Stimulated activated CD8-positive, alpha-beta memory T cell treated with anti-CD3 and anti-CD28 coated beads, Interleukin-4, amount 100 ng/mL, for 48 hours (primary cell): ENCODE measurements at places on chromosomes 3 and 15.
A peak's percentile ranks its signal among the peaks of the same experiment; 100 is the strongest.

GRCh38 chr3:142894493-142894892, 5.6 kb upstream of the PCOLCE2 start:
- no peak for DNase-seq

DNA sequence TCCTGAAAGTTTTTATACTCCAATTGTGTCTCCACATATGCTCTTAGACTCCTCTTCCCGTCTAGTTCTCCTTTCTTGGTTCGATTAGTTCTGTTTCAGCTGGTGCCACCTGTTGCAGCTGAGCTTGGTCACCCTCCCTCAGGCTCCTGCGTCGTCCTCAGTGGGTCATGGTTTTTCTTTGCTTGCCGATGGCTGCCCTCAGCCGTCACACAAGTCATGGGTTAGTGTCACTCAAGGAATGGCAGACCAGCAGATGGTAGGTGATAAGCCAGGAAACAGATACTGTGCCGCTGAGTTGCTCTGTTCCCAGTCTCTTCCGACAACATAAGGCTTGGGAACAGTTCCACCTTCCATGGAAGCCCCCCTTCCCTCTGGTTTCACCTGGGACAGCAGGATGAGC, 109.9 kb downstream of the IGF1R start:
- no peak for DNase-seq

DNA sequence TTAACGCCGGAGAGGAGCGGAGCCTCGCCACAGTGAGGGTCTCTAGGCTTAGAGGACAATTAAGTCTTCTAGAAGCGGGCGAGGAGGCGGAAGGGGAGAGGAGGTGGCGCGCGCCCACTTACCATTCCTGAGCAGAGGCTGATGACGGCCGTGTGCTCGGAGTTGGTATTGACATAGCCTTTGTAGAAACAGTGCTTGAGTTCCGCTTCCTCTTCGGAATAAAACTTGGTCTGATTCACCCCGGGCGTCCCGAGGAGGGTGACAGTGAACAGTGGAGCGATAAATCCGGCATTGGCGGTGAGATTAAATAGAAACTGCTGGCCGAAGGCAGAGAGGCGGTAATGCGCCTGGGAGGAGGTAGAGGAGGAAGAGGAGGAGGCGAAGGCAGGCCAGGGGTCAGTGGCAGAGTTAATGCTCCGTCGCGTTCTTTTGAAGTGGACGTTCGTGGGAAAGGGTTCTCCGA, 1.3 kb downstream of the ADAMTS9 start:
- DNase-seq = no peak

DNA sequence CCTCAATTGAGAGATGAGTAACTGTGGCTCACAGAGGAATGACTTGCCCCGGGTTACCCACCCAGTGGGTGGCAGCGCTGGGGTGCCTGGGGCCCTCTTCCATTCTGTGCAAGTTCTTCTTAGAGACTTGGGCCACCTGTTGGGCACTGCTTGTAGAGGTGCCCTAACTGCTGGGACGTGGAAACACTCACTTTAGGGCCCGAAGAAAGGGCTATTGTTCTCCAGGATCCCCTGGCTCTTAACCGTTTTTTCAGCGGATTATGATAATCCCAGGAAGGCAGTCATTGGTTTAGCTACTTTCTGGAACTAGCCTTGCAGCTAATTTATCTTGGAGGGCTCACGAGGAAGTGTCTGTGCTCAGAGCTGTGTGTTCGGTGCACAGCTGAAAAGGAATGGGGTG, 66.0 kb upstream of the GCNT3 start:
- DNase-seq = no peak

DNA sequence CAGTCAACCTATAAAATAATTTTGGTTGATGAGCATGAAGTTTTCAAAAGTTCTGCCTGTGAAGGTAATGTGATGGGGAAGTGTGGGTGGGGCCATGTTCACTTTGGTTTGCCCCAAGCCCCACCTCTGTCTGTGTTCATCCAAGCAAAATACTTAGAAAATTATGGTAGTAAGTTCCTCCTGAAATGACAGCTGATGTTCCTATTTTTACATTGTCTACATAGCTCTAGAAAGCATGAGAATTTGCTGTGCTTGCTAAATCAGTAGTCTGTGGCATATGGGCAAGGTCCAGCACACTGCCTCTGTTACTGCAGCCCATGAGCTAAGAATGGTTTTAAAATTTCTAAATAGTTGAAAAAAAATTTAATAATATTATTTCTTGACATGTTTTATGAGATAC, 21.9 kb upstream of the CP start:
- no peak for DNase-seq

- DNase-seq = no peak
These were observed 64.9 kb upstream of the SPRED1 start for GRCh38 chr15:38187630-38188313.

GRCh38 chr3:144852999-144853398, 881.4 kb downstream of the DIPK2A start:
- DNase-seq = no peak

GRCh38 chr15:54364961-54365360, 386.7 kb downstream of the UNC13C start:
- DNase-seq = no peak

DNA sequence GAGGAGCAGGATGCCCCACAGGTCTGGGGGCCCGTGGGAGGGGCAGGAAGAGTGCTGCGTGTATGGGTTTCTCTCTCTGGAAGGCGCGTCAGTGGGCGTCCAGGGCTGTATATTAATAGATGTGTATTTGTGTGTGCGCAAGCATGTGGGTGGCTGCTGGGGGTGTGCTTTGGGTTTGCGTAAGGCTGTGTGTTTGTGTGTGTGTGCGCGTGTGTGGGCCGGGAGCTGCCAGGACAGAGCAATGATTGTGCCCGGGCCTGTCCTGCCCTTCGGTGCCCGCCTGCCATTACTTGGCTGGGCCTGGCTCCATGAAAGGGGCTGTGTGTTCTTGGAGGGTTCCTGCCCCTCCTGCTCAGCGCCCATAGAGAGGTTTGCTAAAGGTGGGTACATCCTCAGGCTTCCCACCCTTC, 16.3 kb downstream of the CSPG4 start:
- no peak for DNase-seq

DNA sequence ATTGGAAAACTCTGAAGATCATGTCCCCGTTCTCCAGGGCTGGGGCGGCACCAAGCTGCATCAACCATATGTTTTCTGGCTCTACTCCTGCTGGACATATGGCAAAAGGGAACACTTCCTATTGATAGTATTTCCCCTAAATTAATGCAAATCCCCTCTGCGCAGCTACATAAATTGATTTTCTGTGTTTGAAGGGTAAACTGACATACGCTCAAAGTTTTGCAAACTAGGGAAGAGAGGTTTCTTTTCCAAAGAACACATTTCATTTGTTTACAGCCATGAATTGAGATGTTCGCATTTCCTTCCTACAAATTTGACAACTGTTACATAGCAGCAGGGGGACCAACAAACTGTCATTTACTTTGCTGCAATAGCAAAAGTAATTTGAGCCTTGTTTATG, 35.9 kb downstream of the CTXND1 start:
- no peak for DNase-seq

- DNase-seq = no peak
These were observed 521.2 kb downstream of the ZIC1 start for GRCh38 chr3:147930232-147930807.

DNA sequence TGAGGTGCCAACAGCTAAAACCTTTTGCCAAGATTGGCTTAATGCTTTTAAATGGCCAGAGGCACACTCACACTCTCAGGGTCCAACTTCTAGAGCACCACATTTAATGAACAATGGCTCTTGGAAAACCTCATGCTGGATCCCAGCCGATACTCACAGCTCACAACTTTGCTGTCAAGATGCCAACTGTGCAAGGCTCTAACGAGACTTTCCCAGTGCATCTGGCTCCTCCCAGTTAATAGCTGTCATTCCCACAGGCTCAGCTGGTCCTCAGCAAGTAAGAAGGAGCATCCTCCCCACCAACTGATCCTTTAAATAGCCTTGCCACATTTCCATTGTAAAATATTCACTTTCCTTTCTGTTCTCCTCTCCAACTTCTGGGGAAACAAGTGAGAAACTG, 20.3 kb upstream of the FRMD4B start:
- DNase-seq = no peak

GRCh38 chr3:183158551-183159006, 4.0 kb downstream of the LAMP3 start:
- DNase-seq = peak; percentile 62

- DNase-seq = no peak
These were observed 251.7 kb downstream of the THSD4 start for GRCh38 chr15:71366926-71367325.

DNA sequence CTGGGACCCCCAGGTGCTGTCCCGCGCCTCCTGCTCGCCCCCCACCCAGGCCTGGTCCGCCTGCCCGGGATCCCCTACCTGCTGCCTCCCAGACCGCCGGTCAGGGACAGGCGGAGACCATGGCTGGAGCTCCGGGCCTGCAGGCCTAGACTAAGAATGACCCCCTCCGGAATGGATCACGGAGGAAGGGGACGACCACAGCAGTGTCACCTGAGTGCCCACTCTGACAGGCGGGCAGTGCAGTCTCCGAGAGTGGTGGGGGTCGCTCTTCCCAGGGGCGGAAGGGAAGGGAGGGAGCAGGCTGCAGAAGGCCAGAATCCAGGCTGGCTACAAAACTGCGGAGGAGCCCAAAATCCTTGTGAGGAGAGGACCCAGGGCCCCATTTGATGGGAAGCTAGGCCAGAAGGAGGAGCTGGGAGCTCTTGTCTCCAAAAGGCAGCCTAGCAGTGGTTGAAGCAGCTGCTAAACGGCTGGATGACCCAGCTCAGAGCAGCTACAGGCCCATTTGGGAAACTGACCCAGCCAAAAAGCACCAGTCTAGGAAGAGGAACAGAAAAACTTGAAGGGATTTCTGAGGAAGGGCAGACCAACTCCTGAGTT, 908 bp upstream of the RAB43 start:
- no peak for DNase-seq

DNA sequence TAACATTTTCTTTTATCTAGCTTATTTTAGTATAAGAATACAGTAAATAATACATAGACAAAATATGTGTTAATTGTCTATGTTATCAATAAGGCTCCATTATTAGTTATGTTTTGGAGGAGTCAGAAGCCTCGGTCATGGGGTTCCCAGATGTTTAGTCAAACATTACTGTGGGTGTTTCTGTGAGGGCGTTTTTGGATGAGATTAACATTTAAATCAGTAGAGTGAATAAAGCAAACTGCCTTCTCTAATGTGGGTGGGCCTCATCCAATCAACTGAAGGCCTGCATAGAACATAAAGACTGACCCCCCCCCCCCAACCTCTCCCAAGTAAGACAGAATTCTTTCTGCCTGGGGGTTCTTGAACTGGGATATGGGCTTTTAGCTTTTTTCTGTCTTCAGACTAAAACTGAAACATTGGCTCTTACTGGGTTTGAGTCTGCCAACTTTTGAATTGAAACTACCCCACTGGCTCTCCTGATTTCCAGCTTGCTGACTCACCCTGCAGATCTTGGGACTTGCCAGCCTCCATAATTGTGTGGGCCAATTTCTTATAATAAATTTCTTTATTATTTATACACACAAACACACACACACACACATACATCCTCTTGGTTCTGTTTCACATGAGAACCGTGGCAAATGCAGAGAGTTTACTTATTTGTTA, 192.0 kb downstream of the TPRG1 start:
- DNase-seq = no peak

DNA sequence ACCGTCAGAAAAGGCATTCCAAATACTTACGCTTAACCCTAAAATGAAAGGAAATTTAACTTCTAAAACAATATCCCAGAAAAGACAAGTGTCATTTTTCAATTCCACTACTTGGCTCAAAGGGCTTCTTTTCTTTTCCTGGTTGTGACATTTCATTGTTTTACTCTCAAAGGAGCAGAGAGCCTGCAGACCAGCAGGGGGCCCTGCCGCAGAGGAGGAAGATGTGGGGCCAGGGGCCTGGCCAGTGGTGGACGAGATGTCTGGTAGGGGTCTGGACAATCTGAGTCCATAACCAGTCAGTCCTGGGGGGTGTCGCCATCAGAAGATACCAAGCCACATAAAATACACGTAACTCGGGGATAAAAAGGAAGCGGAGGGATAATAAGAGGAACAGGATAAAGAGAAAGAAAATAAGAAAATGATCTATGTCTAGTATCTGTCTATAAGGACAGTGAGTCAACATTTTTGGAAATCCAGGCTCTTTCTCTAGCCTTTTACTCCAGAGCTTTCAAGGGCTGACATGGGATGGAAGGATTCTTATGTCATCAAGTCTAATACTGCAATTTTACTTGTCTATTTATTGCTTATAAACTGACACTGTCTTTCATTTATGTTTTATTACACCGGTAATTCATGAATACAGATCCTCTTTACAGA, 54.2 kb upstream of the ARHGEF3 start:
- DNase-seq = peak; percentile 62

DNA sequence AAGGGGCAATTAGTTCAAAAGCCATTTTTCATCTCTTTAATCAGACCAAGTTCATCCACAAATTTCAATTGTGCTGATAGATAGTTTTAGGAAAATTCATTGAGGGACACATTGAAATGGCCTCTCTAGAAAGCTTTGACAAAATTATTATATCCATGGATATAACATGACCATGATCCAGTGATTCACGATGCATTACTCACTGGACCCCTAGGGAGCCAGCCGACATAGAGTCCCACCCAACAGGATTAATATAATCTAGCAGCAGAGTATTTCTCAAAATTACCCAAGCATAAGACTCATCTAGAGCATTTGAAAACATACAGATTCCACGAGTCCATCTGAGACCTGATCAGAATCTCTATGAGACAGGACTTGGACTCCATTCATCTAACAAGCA, 100.3 kb downstream of the FRMD5 start:
- no peak for DNase-seq

- DNase-seq = no peak
These were observed 161.9 kb upstream of the CADPS start for GRCh38 chr3:63037116-63037515.

DNA sequence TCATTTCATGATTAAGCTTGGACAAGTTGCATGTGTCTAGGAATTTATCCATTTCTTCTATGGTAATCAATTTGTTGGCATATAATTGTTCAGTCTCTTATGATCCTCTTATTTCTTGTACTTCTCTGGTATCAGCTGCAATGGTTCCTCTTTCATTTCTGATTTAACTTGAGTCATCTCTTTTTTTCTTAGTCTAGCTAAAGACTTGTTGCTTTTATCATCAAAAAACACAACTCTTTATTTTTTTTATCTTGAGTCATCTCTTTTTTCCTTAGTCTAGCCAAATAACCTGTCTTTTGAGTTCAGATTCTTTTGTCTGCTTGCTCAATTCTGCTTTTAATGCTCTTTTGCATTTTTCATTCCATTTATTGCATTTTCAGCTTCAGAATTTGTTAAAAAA, 37.3 kb downstream of the UBE3A start:
- no peak for DNase-seq

GRCh38 chr3:134311693-134312071, 61.0 kb upstream of the RYK start:
- no peak for DNase-seq

GRCh38 chr3:143119974-143120715, 574 bp downstream of the CHST2 start:
- peak; percentile 66 for DNase-seq
